Renal cortex interstitium (tissue), 15 donors: ENCODE measurements at places on chromosomes 16 and 17.

DNA sequence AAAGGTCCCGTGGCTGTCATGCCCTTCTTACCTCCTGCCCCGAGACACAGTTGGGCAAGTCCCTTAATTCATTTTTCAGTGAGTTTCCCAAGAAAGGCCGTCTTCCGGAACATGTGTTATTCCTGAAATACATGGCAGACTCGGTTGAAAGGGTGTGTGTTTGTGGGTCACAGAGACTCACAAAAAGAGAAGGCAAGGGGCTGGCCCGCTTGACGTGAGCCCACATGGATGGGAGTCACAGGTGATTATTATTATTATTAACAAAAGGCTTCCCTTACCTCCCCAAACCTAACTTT is 34.1 kb upstream of the CCR7 start:
- no peak for DNase-seq

DNA sequence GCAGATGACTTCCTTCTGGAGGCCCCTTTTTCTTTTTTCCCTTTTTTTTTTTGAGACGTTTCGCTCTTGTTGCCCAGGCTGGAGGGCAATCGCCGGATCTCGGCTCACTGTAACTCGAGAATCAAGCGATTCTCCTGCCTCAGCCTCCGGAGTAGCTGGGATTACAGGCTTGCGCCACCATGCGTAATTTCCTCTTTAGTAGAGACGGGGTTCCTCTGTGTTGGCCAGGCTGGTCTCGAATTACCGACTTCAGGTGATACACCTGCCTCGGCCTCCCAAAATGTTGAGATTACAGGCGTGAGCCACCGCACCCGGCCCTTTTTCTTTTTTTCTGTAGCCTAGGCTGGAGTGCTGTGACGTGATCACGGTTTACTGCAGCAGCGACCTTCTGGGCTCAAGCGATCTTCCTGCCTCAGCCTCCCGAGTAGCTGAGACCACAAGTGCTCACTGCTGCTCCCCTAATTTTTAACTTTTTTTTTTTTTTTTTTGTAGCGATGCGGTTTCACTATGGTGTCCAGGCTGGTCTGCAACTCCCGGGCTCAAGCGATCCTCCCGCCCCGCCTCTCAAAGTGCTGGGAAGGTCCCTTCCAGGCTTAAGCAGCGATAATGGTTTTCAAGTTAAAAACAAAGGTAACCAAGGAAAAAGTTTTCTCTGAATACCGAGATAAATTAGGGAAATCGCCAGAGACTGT is 956 bp upstream of the IST1 start:
- peak; percentile 30 for DNase-seq

DNA sequence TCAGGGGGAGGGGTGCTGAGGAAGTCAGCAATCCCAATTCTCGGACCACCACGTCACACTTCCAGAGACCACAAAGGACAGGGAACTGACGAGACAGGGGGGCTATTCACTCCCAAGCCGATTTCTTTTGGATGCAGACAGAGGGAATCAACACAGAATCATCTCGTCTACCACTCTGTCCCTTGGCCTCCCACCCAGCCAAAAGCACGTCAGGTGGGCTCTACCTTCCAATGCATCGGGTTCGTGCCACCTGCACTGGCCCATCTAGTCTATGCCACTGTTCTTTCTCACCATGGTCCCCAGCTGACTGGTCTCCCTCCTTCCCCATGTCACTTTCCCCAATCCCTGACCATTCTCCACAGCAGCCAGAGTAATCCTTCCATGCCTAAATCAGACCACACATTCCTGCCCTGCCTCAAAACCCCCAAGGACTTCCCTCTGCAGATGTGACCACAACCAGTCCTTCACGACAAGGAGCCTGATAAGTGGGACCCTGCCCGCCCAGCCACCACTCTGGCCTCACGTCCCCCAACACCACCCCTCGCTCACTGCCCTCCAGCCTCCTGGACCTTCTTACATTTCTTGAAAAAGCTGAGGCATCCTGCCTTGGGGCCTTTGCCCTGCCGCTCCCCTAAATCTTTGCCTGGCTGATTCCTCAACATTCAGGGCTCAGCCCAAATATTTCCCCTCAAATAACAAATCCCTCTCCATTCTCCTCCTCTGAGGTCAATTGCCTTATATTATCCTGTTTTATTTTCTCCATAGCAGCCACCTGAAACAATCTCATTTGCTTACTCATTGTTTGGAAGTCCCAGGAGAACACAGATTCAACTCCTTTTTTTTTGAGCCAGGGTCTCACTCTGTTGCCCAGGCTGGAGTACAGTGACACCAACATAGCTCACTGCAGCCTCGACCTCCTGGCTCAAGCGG is 70.4 kb downstream of the IL21R start:
- no peak for DNase-seq

DNA sequence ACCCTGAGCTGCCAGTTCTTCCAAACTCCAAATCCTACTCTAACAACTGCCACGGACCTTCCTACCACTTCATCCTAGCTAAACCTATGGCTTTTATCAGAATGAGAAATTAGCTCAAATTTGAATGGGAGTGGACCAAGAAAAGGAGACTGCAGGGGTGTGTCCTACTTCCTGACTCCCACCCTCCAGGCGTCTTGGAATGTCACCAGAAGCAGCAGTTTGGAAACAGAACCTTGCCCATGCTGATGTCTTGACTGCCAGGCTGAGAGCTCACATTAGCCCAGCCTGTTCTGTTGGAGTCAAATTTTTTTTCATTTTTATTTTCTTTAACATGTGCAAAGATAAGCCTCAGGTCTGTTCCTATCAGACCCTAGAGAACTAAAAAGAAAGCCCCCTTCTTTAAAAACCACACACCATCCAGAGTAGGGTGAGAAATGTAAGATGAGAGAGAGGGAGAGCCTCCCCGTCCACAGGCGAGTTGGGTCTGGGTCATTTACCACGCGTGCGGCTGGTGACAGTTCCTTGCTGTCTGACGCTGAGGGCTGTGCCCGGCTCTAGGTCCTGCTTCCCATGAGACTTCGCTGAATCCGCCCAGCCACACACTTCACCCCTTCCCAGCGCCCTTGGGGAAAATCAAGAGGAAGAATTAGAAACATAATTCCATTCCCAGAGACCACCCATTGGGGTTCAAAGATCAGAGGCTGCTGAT is 54.3 kb downstream of the WNT3 start:
- DNase-seq, result no peak

- DNase-seq, result no peak
Measured at GRCh38 chr16:23401139-23401538, 51.9 kb downstream of the COG7 start.
